GM12864 (cell line): ENCODE measurements at places on chromosomes 3 and 15.

DNA sequence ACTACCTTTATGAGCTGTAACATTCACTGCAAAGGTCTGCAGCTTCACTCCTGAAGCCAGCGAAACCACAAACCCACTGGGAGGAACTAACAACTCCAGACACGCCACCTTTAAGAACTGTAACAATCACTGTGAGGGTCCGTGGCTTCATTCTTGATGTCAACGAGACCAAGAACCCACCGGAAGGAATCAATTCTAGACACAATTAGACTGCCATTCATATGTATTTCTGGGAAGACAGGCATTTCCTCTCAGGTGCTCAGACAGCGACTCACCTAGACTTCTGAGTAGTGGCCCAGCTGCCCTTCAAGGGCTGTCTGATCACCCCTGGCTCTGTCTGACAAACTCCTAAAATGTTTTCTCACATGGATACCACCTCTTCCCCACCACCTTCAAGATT is 506.8 kb downstream of the PDCD6IP start:
- no peak for DNase-seq

DNA sequence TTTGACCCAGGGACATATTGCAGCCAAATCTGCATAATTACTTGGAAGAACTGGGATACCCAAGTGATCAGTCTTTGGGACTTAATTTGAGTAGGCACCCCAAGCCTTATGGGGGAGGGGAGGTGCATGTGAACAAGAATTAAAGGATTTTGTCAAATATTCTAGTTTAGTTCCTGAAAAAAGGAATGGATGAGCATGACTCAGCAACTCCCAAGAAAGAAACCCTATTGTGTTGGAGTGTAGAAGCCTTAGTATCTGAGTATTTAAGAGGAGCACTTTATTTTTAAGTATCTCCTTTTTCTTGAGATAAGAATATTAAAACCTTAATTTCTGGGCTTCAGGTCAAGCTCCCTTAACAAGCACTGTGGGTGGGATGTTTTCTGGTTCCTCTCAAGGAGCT is 222.4 kb downstream of the CD47 start:
- DNase-seq: no peak

DNA sequence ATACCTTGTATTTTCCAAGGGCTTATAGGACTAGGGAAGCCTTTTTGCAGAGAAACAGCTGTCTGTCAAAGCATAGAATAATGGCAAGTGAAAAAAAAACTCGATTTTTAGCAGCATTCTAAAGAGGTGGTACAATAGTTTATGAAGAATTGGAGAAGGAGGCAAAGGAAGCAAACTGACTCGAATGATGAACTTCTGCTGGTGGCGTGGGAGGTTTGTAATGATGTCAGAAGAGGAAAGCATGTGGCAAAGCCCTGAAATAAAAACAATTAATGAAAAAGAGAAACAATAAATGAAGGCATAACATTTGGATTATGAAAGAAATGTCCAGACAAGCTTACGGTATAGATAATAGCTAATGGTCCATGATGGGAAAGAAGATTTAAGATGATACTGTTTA is 77.5 kb downstream of the RARB start:
- no peak for DNase-seq

GRCh38 chr15:29805043-29805707 is 17.1 kb downstream of the TJP1 start:
- DNase-seq: no peak

DNA sequence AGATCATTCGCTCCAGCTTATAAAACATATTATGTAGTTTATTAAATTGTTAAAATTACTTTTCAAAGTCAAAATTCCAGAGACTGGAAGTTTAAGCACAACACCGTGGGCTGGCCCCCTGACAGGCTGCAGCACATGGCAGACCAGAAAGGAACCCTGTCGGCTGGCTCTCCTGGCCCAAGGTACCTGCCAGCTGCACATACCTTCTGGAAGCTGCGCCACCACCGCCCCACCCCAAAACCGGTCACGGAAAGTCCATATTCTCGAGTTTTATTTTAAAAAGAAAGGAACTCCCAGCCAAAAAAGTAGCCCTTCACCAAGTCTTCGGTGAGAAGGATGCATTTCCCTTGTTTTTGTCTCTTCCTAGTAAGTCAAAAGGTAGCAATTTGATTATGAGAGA is 94.6 kb downstream of the FOXP1 start:
- DNase-seq: no peak

DNA sequence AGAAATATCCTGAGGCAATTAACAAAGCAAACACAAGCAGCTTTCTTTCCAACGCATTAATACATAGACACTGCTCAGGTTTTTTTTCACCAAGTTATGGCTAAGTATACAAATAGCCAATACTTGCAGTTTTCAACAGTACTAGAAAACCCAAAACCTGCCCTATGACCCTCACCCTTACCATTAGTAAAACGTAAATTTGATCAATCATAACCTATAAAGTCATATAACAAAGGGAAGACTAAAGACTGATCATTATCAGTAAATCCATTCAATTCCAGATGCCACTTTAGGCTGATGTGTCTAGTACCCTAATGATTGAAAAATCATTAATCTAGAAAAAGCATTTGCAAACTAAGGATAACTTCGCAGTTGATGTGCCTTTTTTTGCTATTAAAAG is 3.2 kb downstream of the SERP1 start:
- DNase-seq: no peak

DNA sequence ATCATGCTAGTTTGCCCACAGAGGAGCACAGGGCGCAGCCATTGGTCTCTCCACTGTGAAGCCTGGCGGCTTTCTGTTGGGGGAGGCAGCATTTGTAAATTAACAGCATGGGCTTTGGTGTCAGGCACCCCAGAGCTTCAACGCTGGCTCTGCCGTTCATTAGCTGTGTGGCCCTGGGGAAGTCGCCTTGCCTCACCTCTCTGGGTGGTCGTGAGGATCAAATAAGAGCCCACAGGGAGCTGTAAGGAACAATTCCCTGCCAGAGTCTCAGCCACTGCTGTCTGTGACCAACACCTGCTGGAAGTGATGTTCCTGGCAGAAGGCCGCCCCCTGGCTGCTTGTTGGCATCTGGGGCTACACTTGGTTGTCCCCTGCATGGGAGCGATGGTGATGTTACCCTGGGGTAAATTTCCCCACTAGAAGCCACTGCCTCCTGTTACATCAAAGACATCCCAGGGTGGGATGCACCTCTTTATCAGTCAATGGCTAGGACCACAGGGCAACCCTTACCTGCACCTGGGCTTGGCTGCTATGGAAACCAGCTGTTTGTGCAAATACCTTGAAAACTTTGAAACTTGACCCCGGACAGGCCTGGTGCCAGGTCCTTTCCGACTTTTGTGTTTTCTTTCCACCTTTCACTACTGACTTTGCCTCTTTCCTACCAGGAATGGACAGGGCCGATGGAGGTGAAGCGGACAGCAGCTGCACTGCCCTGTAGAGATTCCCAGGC is 36.9 kb downstream of the DNASE1L3 start:
- no peak for DNase-seq

DNA sequence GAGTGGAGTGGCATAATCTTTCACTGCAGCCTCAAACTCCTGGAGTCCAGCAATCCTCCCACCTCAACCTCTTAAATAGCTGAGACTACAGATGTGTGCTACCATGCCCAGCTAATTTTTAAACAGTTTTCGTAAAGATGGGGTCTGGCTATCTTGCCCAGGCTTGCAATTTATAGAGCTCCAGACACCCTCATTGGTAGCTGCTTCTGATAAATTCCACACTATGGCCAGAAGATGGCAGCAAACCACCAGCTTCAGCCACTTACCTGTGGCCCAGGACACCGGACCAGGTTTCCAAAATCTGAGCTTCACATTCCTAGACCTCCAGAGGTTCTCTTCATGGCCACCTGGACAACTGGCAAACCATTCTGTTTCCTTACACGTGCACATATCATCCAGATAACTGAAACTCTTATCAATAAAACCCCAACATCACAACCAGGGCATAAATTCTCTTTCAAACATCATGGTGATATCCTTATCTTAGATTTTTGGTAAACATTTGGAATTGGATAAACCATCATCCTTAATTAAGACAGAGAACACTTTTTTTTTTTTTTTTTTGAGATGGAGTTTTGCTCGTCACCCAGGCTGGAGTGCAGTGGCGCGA is 28.9 kb downstream of the FBXW12 start:
- peak; percentile 30 for DNase-seq

DNA sequence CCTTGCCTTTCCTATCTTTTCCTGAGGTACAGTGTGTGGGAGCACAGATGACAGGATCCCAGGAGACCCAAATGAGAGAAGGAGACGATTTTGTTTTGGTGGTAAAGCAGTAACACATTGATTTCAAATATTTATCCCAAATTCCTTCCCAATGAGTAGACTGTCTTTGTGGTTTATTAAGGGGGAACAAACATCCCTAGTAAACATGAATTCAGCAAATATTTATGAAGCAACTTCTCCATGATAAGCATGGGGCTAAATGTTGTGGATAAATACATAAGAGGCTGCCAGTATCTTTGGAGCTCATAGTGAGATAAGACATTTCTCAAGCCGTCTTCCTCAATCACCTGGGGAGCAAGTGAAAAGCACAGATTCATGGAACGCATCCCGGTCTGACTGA is 460.8 kb upstream of the CFAP20DC start:
- DNase-seq: no peak

DNA sequence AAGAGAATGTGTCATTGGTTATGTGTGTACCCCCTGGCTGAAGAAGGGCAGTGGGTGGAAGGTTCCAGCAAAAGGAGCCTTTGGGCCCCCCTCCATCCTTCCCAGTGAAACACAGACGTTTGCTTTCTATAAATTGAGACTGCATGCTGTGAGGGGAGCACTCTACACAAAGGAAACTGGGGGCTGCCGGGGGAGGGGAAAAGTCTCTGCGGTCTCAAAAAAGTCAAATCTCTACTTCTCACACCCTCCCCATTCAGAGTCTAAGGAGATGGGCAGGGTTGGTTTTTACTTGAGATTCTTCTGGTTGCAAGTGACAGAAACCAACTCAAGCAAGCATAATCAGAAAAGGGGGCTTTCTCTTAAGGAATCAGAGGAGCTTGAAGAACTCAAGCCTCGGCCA is 50.1 kb upstream of the TLE3 start:
- no peak for DNase-seq

DNA sequence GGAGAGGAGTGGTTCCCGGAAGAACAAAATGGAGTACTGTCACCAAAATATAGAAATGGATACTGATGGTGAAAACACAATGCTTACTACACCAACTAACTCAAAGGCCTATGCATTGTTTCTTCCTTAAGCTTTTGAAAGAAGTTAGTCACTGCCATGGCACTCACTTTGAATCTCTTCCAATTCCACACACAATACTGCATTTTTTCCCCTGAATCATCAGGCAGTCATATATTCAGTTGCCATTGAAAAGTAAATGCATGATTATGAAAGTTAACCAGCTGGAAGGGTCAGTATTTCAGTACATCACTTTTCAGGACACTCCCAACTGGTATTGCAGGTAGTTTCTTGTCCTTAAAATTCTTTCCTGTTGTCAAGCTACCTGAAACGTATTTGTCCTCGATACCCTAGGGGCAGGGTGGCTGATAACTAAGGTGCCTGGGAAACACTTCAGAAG is 9.0 kb upstream of the LRRFIP2 start:
- DNase-seq: no peak

DNA sequence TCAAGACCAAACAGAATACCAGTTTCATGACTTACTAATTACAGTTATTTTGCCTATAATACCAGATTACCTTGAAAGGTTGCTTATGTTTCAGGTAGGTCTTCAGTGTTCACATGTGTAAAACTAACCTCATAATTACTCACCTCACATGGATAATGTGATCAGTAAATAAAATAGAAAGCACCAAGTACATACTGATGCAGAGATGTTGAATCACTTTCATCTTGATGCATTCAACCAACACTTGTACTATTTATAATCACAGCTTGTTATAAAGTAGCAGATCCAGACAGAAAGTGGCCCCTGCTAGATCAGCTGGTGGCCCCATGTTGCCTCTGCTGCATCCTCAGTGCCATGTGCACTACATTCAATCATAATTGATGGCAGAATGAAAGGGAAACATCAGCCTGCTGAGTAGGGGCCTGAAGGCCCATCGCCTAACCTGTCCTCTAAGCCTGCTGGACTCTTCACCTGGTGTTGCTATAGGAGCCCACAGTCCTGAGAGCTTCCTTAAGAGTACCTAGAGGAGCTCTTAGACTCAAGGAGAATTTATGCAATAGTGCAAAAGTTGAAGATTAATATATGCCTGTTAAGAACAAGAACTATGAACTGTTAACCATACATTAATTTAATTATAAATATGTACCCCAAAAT is 154.3 kb downstream of the PLCL2 start:
- DNase-seq: no peak

DNA sequence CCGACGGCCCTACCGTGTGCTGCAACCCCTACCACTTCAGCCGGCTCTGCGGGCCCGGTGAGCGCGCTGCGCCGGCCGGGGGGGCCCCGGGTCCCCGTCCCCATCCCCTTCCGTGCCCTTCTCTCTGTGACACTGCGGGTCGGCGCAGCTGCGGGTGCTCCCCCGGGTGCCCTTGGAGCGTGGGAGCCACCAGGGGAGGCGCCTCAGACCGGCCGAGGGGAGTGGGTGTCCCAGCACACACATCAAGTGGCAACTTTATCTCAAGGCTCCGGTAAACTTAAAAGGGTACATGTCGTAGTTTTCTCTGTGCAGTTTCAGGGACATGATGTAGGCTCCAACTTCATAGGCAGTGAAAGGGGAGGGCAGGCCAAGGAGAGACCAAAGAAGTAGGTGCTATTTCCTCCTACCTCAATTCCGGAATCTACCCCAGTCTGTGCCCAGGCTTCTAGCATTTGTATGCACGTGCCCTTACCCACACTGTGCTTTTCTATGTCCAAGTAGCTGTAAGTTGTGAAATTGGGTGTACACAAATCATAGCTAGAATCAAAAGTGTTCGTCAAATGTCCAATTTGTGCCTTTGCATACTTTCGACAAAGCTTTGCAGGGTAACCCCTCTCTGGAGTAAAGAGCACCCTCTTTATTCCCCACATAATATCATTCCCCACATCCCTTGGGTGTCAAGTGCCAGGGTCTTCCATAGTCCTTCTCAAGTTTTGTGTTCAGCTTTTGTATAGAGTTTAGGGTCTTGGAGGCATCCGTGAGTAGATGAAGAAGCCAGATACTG is 2.2 kb downstream of the SMAD6 start:
- DNase-seq: no peak

DNA sequence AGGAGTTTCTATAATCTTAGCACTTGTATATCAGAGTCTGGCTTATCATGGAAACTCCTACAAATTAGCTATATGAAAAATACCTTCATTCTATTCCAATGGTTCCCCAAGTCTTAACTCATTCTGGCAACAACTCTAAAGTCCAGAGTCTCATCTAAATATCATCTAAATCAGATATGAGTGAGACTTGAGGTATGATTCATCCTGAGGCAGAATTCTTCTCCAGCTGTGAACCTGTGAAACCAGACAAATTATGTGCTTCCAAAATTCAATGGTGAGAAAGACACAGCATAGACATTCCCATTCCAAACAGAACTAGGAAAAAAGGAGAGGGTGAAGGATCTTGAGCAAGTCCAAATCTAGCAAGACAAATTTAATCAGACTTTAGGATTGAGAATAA is 138.8 kb downstream of the THRB start:
- no peak for DNase-seq

- DNase-seq: no peak
Observed at GRCh38 chr15:63340878-63341277, 40.8 kb downstream of the CA12 start.

GRCh38 chr3:188200481-188200880 is 46.5 kb downstream of the LPP start:
- DNase-seq: no peak
